Activated T-cell treated with anti-CD3 and anti-CD28 coated beads, Interleukin-2, amount 50 U/mL, for 72 hours (primary cell): ENCODE measurements at places on chromosomes 13 and 19.

GRCh38 chr19:29668746-29669609, 3.7 kb downstream of the PLEKHF1 start:
- H3K4me3 ChIP-seq, result peak overlapping the region; percentile 93
- no peaks in the 10 kb centered on the region for H3K27me3 ChIP-seq
- H3K36me3 ChIP-seq, result peaks cover 14% of the 10 kb centered on the region
- DNase-seq, result no peak
- H3K4me1 ChIP-seq, result peaks cover 81% of the 10 kb centered on the region

- peaks cover 3% of the 10 kb centered on the region for H3K36me3 ChIP-seq
- no peak for DNase-seq
- H3K4me1 ChIP-seq, result peaks cover 22% of the 10 kb centered on the region
- H3K4me3 ChIP-seq, result no peak overlapping the region
- H3K27me3 ChIP-seq, result peaks cover 53% of the 10 kb centered on the region
- no peak overlapping the region for H3K27ac ChIP-seq
Observed at GRCh38 chr13:87674247-87674738, 3.1 kb downstream of the SLITRK5 start.

DNA sequence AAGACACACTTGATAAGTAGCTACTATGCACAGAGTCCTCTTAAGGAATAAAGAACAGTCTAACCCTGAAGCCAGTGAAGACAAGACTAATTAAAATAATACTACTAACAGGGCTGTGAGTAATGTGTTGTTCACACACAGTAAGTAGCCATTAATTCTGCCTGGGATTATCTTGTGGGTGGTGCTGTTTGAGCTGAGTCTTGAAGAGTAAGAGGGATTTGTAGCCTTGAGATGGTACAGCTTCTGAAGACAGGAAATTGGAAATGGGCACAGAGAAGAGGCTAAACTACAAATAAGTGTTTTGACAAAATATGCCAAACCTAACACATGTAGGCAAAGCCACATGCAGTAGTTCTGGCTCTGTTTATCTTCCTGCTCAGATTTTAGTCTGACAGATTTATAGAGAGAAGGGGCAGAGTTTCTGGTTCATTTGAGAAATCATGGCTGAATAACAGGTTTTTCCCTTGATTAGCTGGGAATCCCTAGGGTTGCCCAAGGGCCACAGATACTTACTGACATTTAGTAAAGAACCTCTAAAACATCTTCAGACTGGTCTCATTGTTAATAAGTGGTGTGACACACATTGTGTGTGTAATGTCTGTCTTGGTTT, 38.0 kb downstream of the ITGBL1 start:
- H3K4me1 ChIP-seq, result no peaks in the 10 kb centered on the region
- H3K4me3 ChIP-seq, result no peak overlapping the region
- no peak overlapping the region for H3K27ac ChIP-seq
- no peaks in the 10 kb centered on the region for H3K27me3 ChIP-seq
- no peak for DNase-seq

DNA sequence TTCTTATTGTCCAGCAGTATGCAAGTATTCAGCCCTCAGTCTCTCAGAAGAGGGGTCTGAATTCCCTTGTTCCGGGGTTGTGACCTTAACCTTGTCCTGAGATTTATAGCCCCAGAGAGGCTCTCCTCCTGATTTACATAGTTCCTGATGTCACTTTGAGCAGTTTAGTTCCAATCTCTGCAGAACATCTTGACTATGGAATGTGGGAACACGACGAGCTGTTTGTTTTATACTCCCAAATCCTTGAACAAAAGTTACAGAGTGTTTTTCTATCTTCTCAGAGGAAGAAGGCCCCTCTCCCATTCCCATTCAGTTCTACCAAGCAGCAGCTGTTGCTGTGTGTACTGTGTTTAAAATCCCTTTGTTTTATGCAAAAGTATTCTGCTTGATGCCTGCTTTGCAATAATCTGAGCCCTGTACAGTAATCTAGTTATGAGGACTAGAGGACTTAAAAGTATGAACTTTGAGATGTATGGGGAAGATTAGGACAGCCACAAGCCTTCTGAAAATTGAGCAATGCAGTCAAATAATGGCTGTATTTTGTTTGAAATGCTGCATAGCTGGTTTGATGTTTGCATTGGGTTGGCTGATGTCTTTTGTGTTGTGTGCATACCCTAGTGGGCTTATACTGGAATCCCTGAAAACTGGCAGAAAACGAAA, 74.7 kb downstream of the KL start:
- H3K36me3 ChIP-seq, result no peaks in the 10 kb centered on the region
- H3K4me1 ChIP-seq, result peaks cover 8% of the 10 kb centered on the region
- no peak overlapping the region for H3K27ac ChIP-seq
- H3K27me3 ChIP-seq, result peaks cover 8% of the 10 kb centered on the region

- no peak overlapping the region for H3K27ac ChIP-seq
- no peak overlapping the region for H3K4me3 ChIP-seq
- no peak for DNase-seq
- H3K27me3 ChIP-seq, result no peaks in the 10 kb centered on the region
- H3K4me1 ChIP-seq, result peaks cover 36% of the 10 kb centered on the region
Observed at GRCh38 chr13:21434588-21434987, 24.5 kb downstream of the ZDHHC20 start.

DNA sequence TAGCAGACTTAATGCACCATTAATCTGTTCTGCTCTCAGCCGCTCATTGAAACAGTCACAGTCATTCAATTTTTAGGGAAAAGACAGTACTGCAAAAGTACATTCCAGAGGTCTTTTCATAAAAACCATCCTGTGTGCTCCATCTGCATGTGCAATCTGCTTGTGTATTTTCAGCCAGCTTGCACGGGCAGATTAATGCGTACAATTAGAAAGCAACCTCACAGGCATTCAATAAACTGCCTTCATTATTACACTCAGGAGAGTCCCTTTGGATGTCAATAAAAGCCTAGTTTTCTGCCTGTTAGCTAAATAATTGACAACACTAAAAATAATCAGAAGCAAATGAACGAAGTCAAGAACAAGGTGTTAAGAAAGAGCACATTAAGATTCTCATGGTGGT, 41.9 kb downstream of the EPSTI1 start:
- DNase-seq, result no peak
- H3K36me3 ChIP-seq, result peaks cover 14% of the 10 kb centered on the region
- no peak overlapping the region for H3K27ac ChIP-seq
- H3K4me1 ChIP-seq, result no peaks in the 10 kb centered on the region

DNA sequence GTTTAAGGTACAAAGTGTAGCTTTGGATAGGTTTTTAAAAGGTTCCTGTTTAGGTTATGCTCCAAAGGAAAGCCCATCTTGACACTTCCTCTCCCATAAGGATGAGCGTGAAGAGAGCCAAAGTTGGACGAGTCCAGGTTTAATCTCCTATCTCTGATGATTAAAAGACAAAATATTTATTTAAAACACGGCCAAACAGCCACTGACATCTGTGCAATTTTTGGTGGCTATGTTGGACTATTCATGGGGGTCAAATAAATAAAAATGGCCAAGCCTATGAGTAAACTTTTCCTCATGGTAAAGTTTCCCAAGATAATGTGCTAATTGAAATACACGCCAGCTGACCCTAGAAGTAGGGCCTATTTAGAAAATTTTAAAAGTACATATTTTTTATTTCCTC, 69.0 kb upstream of the DOCK9 start:
- H3K27me3 ChIP-seq, result no peaks in the 10 kb centered on the region
- no peak for DNase-seq
- H3K36me3 ChIP-seq, result no peaks in the 10 kb centered on the region
- peaks cover 99% of the 10 kb centered on the region for H3K4me1 ChIP-seq
- H3K4me3 ChIP-seq, result peak overlapping the region; percentile 75

GRCh38 chr13:37534181-37534580, 64.4 kb downstream of the POSTN start:
- no peaks in the 10 kb centered on the region for H3K4me1 ChIP-seq
- no peak overlapping the region for H3K4me3 ChIP-seq
- no peaks in the 10 kb centered on the region for H3K36me3 ChIP-seq
- no peaks in the 10 kb centered on the region for H3K27me3 ChIP-seq
- no peak for DNase-seq

DNA sequence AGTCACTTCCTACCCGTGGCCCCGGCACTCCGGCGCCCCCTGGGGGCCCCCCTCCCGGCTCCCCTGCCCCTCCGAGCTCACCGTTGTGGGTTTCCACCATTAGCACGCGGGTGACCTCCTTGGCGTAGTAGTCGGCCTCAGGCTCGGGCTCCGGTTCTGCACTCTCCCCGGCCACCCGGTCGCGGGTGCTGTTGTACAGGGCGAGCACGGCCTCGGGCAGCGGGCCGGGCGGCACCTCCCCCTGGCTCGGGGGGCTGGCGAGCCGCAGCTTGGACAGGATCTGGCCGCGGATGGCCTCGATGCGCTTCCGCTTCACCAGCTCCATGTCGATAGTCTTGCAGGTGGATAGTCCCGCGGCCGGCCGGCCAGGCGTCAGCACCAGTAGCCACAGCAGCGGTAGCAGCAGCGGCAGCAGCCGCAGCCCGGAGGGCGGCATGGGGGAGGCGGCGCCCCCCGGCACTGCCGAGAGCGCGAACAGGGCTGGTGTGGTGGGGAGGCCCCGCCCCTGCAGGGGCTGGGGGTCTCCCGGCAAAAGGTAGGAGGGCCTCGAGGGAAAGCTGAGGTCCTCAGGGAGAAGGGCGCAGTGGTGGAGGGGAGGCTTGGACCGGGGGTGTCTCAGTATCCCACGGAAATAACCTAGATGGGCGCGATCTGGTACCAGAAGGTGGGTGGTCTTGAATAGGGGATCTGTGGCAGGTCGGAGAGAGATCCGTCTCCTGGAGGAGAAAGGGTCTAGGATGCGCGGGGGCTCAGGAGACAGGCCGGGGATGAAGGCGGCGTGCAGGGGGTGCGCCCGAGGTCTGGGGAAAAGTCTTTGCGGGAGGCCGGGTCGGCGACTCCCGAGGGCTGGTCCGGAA, 885 bp downstream of the TGFB1 start:
- no peaks in the 10 kb centered on the region for H3K27me3 ChIP-seq
- peak overlapping the region; percentile 97 for H3K4me3 ChIP-seq
- H3K27ac ChIP-seq, result peak overlapping the region; percentile 96
- DNase-seq, result peak; percentile 89
- H3K4me1 ChIP-seq, result peaks cover 78% of the 10 kb centered on the region
- H3K36me3 ChIP-seq, result peaks cover 25% of the 10 kb centered on the region

- no peaks in the 10 kb centered on the region for H3K4me1 ChIP-seq
- no peaks in the 10 kb centered on the region for H3K36me3 ChIP-seq
- H3K4me3 ChIP-seq, result no peak overlapping the region
- H3K27ac ChIP-seq, result no peak overlapping the region
- DNase-seq, result no peak
Observed at GRCh38 chr13:95505986-95506385, 46.5 kb upstream of the CLDN10 start.

DNA sequence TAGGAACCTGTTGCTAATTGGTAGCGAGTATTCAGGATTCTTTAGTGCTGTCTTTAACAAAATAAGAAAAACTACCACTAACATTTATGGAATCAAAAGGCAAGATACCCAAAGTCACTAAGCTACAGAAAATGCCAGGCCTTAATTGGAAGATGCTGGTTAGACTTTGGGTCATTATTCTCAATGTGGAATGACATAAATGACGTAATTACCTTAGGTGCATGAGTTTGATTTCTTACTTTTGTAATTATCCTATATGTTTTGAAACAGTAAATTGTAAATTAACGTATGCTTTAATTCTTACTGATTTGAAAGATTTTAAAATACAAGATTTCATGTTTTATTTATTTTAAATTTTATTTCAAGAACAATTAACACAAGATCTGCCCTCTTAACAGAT, 25.0 kb downstream of the SGCG start:
- DNase-seq, result no peak
- peaks cover 6% of the 10 kb centered on the region for H3K27me3 ChIP-seq
- no peaks in the 10 kb centered on the region for H3K36me3 ChIP-seq
- no peaks in the 10 kb centered on the region for H3K4me1 ChIP-seq
- no peak overlapping the region for H3K27ac ChIP-seq
- no peak overlapping the region for H3K4me3 ChIP-seq

DNA sequence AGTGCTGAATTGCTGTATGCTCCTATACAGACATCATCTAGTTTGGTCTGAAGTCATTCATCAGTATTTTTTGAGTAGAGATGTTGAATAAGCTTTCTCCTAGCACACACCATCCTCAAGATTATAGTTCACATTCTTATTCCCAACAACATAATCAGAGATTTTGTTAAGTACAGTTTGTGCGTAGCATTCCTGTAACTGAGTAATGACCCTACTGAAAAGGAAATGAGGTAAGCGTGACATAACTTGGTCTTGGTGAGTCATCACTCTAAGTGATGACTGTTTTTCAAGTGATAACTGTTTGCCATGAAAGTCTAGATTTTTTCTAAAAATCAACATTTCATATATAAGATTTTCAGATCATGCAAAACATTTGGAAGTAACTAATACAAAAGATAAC, 18.5 kb upstream of the FAM216B start:
- no peak overlapping the region for H3K27ac ChIP-seq
- no peak overlapping the region for H3K4me3 ChIP-seq
- H3K4me1 ChIP-seq, result peaks cover 4% of the 10 kb centered on the region
- no peaks in the 10 kb centered on the region for H3K36me3 ChIP-seq
- H3K27me3 ChIP-seq, result peaks cover 30% of the 10 kb centered on the region
- no peak for DNase-seq

GRCh38 chr13:50014386-50014785, 858 bp upstream of the KCNRG start:
- H3K36me3 ChIP-seq, result peaks cover 10% of the 10 kb centered on the region
- no peaks in the 10 kb centered on the region for H3K27me3 ChIP-seq
- H3K4me3 ChIP-seq, result no peak overlapping the region
- no peak for DNase-seq

- no peak overlapping the region for H3K4me3 ChIP-seq
- no peaks in the 10 kb centered on the region for H3K27me3 ChIP-seq
- peaks cover 43% of the 10 kb centered on the region for H3K4me1 ChIP-seq
- peaks cover 3% of the 10 kb centered on the region for H3K36me3 ChIP-seq
- peak overlapping the region; percentile 86 for H3K27ac ChIP-seq
Observed at GRCh38 chr19:51380379-51380778, 7.4 kb downstream of the LIM2 start.

- no peak overlapping the region for H3K4me3 ChIP-seq
- H3K27me3 ChIP-seq, result peaks cover 18% of the 10 kb centered on the region
- no peaks in the 10 kb centered on the region for H3K4me1 ChIP-seq
- H3K27ac ChIP-seq, result no peak overlapping the region
- no peak for DNase-seq
Observed at GRCh38 chr19:8641908-8642547, 11.6 kb downstream of the NFILZ start.

- no peak overlapping the region for H3K27ac ChIP-seq
- DNase-seq, result no peak
- H3K27me3 ChIP-seq, result peaks cover 15% of the 10 kb centered on the region
- H3K36me3 ChIP-seq, result no peaks in the 10 kb centered on the region
- H3K4me3 ChIP-seq, result no peak overlapping the region
- H3K4me1 ChIP-seq, result peaks cover 12% of the 10 kb centered on the region
Observed at GRCh38 chr13:44932171-44932849, 57.0 kb downstream of the NUFIP1 start.

- no peak overlapping the region for H3K27ac ChIP-seq
- H3K27me3 ChIP-seq, result peaks cover 31% of the 10 kb centered on the region
- H3K4me3 ChIP-seq, result no peak overlapping the region
- no peaks in the 10 kb centered on the region for H3K36me3 ChIP-seq
Observed at GRCh38 chr19:54062643-54063042, 1.1 kb downstream of the VSTM1 start.
